Left kidney (tissue), 8 donors: ENCODE measurements at places on chromosomes 3 and 15. TPM values are rescaled to one million over a fixed set of nuclear protein-coding genes. Genes with fewer than 3 reads are reported as not detected.

DNA sequence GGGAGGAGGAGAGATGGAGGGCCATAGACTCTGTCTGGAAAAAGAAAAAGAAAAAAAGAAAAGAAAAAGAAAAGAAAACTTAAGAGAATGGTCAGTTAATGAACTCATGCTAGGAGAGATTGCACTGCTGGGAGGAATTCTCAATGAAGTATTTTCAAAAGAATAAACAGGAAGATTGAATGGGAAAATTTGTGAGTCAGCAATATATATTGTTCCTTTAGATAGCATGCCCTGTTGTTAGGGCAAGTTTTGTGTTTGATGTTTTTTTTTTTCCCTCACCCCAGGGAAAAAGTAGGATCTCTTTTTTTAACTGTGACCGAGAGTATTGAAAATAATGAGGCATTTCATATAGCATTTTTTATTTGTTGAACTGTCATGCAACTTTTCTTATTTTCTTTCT lies 7.8 kb upstream of the NR1D2 start:
- DNase-seq: no peak

GRCh38 chr3:45544024-45544716 lies 50.4 kb upstream of the LIMD1 start:
- DNase-seq: no peak

The LDHAL6B gene
- 0.23 TPM for polyA plus RNA-seq

DNA sequence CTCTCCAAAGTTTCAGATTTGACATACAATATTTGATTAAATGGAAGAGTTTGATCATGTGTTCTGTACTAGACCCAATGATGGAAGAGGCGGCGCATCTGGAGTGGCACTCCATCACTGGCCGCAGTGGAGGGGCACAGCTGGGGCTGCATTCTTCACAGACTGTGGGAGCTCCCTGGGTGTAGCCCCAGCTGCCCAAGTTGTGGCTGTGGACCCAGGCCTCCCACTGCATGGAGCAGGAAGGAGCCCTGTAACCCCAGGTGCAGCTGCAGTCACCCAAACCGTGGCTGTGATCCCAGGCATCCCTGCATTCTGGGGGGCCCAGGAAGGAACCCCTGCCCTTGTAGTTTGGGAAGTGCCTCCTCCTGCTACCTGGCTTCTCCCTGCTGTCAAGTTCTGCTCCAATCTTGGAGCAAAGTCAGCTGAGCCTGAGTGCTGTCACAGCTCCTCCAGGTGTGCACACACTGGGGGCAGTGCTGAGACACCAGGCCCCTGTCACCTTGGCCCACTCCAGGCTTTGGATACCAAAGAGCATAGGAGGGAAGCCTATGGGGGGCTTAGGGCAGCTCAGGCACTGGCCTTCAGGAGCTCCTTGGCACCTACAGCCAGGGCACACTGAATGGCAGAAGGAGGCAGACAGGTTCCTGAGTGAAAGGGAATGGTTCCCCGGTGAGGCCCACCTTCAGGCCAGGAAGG lies 651.9 kb upstream of the BCHE start:
- DNase-seq: no peak

DNA sequence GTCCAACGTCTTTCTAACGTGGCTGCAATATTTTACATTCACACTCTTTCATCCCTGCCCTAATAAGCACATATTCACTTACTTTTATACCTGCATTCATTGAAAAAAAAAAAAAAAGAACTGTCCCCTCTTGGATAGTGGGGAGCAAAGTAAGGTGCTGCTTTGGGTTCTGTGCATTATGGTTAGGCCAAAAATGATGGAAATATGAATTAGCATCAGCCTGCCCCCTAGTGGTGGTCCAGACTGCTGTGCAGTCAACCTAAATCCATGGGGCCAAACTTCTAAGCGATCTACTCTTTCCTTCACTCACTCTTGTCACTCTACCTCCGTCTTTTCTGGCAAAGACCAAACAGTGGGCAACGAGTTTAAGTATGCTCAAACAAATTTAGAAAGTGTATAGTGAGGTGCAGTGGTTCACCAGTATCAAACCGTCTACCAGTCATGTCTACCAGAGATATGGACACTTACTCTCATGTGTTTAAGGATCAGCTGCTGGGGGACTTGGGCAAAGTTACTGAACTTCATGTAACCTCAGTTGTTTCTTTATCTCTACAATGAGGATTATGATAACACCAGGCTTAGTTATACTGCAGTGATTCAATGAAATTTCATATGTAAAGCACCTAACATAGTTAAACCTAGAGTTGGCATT lies 61.5 kb upstream of the GRM7 start:
- no peak for DNase-seq

The GOLGA8J gene
- 2.9 TPM for polyA plus RNA-seq

- DNase-seq: no peak
Observed at GRCh38 chr3:66597308-66597863, 96.6 kb upstream of the LRIG1 start.

The ALPK3 gene
- 20.7 TPM for polyA plus RNA-seq

- no peak for DNase-seq
Observed at GRCh38 chr3:147604136-147604535, 195.0 kb downstream of the ZIC1 start.

The STX19 gene
- polyA plus RNA-seq: 0.32 TPM

- DNase-seq: no peak
Observed at GRCh38 chr3:98557324-98558010, 25.7 kb downstream of the GPR15 start.

The CRTC3 gene
- polyA plus RNA-seq: 30.5 TPM

The FANCD2OS gene
- polyA plus RNA-seq: 0.81 TPM

DNA sequence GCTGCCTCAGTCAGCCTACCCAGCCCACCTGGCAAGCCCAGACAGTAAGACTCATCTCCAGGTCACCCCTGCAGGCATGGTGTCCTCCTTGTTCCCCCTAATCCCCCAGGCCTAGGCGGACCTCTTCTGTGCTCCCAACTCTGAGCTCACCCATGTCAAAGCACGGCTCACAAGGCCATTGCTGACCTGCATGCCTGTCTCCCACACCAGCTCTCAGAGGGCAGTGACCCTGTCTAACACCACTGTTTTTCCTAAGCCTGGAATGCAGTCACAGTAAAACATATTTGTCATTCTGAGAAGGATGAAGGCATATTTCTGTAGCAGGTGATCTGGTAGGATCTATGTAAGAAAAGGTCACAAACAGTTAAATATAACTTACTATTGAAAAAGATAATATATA lies 110.3 kb upstream of the HACD2 start:
- DNase-seq: no peak

The DZIP3 gene
- polyA plus RNA-seq: 43.6 TPM

GRCh38 chr3:123295901-123296250 lies 94.1 kb downstream of the SEC22A start:
- DNase-seq: no peak

DNA sequence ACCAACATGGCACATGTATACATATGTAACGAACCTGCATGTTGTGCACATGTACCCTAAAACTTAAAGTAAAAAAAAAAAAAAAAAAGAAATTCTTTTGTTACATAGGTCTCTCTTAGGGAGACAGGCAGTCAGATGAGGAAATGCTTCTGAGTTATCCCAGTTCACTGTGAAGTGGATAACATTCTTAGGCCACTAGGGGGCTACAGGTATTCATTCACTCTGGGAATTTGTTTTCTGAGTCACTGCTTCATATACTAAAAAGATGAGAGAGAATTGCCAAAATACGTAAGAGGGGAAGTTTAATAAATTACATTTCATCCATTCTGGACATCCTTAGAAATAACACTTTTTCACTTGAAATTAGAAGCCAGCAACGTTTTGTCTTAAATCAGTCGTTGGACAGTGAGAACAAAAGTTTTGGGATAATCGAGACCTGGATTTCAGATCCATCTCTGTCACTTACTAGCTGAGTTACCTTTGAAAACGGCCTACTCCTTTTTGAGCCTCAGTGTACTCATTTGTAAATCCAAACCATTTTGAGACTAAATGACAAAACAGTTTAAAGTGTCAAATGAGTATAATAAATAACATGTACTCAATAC lies 738.4 kb upstream of the ALCAM start:
- DNase-seq: peak; percentile 24

DNA sequence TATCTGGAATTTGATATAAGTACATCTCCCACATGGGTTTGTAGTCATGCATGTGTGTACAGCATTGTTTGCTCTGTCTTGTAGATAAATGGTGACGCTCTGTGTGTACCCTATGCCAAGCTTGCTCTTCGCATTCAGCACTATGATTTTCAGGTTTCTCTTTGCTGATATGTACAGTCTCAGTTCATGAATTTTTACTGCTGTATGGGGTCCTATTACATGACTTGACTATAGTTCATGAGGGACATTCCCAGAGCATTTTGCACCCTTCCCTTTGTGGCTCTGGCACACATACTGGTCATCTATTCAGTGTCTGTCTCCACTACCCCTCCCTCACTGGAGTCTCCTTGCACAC lies 132.7 kb downstream of the EEFSEC start:
- no peak for DNase-seq

DNA sequence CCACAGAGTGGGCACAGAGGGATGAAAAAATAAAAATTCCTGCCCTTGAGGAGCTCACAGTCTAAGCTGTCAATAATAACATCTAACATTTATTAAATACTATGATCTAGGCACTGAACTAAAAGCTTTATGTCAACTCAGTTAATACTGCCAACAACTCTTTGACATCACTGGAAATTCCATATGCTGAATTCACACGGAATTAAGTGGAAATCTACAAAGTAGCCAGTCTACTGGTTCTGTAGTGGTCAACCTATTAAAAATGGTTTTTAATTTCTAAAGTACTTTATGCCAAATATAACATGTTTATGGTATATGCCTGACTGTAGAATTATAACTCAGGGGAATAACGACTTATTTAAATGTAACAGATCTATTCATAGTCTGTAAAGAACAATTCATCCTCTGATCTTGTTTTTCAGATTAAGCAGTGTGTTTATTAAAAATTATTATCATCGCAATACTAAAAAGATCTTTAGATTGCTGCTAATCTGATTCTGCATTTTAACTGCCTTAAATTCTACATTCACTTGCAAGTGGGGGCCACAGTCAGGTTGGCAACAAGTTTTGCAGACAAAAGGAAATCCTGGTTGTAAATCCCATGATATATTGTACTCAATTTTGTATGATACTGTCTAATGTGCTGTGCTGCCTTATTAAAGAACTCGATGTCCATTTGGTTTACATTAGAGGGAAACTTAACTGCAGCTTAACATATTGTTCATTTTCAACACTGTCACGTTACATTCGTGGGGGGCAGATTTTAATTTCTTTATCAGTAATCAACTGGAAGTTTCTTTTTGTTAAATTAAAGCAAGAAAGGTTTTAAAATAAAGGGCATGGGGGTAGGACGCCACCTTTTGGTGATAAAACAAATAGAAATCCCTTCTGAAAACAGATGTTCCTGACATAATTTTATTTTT lies 2.6 kb upstream of the FOXP1 start:
- peak; percentile 53 for DNase-seq

The TMC3 gene
- 0.17 TPM for polyA plus RNA-seq

The MUSTN1 gene
- polyA plus RNA-seq: 0.38 TPM

DNA sequence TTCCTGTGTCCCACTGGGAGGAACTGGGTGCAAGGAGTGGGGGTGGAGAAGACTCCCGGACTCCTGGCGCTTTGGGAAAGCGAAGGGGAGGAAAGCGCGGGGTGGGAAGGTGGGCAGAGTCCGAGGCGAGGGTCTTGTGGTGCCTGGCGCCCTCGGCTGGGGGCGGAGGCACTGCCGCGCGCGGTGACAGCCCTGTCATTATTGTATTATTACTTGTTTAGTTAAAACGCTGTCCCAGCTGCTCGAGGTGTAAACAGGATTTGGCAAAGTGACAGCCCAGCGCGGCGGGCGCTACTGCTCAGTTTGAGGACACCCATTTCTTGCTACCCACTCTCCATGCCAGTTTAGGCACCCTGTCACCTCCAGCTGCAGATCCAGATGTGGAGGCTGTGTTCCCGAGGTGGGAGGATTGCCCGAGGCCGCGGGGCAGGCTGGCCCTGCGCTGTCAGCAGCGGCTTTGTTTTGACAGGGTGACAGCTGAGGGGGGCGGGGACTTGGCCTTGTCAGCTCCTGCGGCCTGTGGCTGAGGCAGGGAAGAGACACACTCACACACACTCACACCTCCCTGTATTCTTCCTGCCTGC lies 1.0 kb downstream of the KAT2B start:
- peak; percentile 61 for DNase-seq

The FBXO40 gene
- polyA plus RNA-seq: 0.02 TPM

DNA sequence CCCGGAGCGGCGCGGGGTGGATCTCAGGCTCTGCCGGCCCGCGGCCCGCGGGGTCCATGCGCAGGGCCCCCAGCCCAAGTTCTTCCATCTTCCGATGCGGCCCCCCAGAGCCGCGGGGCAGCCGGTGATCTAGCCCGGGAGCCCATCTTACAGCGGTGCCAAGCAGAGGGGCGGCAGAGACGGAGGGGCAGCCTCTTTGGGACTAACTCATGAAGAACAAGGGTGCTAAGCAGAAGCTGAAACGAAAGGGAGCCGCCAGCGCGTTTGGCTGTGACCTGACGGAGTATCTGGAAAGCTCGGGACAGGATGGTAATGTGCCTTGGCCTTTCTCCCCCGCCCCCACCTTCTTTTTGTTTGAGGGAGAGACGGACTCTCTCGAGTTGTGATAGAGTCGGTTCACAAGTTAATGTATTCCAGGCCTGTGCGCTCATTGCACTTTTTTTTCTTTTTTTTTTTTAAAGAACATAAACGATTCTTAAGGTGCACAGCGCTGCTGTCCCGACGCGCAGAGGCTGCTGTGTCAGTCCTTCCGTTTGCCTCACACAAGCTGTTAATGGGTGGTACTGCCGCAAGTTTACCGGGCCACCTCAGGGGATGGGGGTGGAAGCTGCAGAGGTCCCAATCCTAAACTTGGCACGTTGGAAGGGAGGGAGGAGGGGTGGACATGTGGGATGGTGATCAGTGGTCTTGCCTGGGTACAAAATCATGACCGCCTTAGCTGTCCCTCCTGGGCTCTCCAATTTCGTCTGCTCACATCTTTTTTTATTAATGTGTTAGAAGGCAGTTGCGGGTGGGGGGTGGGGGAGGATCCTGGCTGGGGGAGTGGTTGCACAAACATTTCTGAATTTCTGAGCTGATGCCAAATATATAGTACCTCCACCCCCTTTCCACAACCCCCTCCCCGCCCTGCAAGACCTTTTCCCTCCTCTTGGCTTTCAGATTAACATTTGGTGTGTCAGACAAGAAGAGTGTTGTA lies 801 bp downstream of the ARHGAP31 start:
- DNase-seq: peak; percentile 64

- DNase-seq: no peak
Observed at GRCh38 chr3:29307295-29307694, 26.4 kb downstream of the RBMS3 start.

The UCN2 gene
- 0.37 TPM for polyA plus RNA-seq

- DNase-seq: no peak
Observed at GRCh38 chr3:55296030-55296429, 191.1 kb downstream of the WNT5A start.

DNA sequence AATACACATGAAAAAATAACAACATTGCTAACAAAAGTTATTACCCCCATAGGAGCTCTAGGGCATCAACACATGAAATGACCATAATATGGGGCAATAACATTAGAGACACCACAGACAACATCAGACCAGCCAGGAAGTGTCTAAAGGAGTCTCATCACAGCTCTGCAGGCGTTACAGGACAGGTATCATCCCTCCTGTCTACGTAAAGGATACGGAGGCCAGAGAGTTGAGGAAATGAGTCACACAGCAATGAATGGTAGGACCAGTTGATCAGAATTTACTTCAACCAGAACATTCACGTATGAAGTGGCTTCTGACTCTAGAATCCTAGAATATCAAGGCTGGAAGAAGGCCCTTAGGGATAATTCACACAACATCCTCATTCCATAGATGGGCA lies 1.8 kb downstream of the NME9 start:
- no peak for DNase-seq

- no peak for DNase-seq
Observed at GRCh38 chr3:44108481-44108880, 133.2 kb upstream of the TOPAZ1 start.
